ENCODE measurements at places on chromosomes 13 and 19.

DNA sequence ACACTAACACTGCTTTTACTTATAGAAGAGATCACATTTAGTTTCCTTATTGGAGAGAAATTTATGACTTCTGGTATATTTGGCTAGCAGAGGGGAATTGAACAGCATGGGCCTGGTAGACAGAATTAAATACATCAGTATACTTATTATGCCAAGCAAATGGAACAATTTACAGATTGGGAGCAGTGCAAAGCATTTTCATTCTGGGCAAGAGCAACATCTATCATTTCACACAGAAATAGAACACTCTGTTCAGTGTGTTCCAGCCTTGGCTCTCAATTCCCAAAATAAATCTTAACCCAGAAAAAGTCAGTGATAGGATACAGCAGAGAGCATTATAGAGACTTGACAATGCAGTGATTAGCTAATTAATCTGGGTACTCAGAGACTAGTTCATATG, 604.0 kb upstream of the SLITRK6 start:
- DNase-seq: no peak

DNA sequence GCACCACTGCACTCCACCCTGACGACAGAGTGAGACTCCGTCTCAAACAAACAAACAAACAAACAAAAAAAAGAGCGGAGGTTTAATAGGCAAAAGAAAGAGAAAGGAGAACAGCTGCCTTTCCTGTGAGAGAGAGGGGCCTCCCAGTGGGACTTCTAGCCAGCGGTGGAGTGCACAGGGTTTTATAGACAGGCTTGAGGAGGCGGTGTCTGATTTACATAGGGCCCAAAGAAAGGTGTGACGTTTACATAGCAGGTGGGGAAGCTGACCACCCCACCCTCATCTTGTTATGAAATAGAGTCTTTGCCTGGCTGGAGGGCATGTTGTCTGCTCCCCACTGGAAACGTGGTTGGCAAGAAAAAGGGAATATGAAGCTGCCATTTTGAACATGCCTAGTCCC, 106.0 kb upstream of the CSNK1A1L start:
- DNase-seq: no peak

DNA sequence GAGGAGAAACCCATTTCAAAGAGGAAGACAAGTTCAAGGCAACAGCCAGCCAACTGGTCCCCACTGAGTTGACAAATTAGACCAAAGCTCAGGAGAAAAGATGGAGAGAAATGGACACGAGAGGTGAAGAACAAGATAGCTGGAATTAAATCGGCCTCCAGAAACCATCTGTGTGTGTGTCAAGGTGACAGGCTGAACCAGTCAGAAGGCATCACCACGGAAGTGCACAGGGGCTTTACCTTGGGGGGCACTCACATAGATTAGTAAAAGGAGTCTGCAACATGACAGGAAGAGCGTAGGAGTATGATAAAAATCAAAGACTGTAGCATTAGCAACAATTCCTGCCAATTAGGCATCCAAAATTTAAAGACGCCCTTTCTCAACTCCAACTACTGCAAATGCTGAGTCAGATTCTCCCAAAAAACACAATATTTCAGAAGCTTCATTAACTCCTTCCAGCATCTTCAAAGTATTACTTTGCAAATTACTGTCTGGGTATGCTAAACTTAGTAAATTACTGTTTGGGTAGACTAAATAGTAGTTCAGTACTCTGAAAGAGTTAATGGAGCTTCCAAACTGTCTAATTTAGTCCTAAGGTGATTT, 66.2 kb downstream of the FOXO1 start:
- no peak for DNase-seq

DNA sequence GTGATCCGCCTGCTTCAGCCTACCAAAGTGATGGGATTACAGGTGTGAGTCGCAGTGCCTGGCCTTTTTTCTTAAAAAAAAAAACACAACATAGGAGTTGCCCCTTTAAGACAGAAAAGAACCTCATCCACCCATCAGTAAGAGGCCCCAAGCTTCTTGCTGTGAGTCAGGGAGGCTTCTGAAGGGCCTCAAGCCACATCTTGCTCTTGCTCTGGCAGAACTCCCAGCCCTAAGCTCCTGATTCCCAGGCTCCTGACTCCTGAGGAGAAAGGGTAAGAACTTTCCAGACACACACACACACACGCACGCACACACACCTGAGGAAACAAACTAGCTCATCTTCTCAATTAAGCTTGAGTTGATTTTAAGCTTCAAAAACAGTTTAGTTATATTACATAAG, 6.9 kb downstream of the ETFB start:
- DNase-seq: no peak

DNA sequence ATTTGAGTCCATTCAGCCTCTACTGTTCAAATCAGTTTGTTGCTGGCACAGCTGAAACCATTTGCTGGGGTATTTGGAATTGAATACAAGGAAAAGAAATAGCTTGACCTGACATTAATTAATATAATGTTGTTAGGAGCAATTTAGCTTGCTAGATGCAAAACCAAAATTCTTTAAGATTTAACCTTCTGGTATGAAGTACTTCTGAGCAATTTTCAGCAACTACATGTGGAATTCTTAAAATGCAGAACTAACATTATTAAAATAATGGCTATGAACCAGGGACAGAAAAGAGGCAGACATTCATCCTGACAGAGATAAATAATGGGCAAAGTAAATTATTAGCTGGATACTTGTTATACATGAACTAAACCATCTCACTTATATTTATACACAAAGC, 160.0 kb upstream of the MIR17HG start:
- no peak for DNase-seq

Measured in stimulated activated CD4-positive, alpha-beta T cell treated with anti-CD3 and anti-CD28 coated beads, Interleukin-4, amount 100 ng/mL, for 4 hours (primary cell).